ENCODE measurements at places on chromosomes 6 and 20.

- no peak for DNase-seq
Measured at GRCh38 chr20:48921883-48922820, 641 bp downstream of the ARFGEF2 start.

- no peak for DNase-seq
Measured at GRCh38 chr6:70292193-70292592, 10.7 kb downstream of the COL9A1 start.

DNA sequence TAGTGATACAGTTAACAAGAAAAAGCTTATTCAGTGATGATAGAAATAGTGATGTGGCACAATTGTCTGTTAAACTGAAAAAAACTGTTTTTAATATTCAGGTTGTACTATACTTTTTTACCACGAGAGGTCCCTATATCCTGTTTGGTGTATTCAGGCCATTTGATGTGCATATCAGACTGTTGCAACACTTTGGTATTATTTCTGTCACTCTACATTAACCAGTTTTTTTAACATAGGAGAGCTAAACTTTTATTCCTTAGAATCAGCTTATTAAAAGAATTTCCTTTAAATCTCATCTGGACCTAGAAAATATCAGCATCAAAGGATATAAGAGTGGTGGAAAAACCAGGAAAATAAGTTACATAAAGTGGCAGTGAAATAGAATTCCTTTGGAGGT lies 36.8 kb downstream of the TSPYL4 start:
- DNase-seq, result peak; percentile 72

- peak; percentile 17 for DNase-seq
Measured at GRCh38 chr6:39051399-39052122, 3.0 kb downstream of the GLP1R start.

- no peak for DNase-seq
Measured at GRCh38 chr6:96943555-96944215, 19.2 kb downstream of the KLHL32 start.

GRCh38 chr6:36122495-36123269 lies 7.6 kb upstream of the MAPK13 start:
- DNase-seq, result no peak

- DNase-seq, result no peak
Measured at GRCh38 chr20:20849161-20849560, 136.7 kb upstream of the RALGAPA2 start.

- DNase-seq, result no peak
Measured at GRCh38 chr6:130906736-130907381, 79.7 kb downstream of the SMLR1 start.

DNA sequence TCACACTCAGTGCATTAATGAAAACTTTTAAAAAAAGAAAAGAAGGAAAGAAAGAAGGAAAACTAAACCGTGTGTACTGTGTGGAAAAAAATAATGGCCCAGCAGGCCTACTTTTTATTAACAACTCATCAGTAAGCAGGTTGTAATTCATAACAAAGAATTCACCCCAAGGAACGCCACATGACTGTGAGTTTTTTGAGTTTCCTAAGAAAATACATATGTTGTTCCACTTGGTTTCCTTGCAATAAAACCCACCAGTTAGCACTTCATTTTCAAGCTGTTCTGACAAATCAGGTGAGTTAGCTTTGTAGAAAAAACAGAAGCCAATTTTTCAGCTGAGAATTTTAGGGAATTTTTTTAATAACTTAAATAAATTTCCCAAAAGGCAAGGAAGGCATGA lies 259.3 kb upstream of the TBX18 start:
- no peak for DNase-seq

DNA sequence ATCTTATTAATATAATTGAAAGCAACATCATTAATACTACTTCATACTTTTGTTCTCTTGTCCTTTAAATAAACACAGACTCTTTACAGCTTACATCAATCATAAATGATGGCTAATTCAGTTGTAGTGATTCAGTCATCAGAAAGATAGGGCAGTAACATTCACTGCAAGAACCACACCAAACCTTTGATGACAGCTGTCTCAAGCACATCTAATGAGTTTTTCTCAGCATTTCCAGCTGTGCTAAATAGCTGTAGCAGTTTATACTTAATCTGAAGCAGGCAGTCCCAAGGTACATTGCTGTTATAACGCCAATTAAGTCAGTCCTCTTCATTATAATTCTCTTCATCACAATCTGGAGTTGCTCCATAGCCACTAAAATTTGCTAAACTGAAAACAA lies 45.7 kb downstream of the PREP start:
- no peak for DNase-seq

DNA sequence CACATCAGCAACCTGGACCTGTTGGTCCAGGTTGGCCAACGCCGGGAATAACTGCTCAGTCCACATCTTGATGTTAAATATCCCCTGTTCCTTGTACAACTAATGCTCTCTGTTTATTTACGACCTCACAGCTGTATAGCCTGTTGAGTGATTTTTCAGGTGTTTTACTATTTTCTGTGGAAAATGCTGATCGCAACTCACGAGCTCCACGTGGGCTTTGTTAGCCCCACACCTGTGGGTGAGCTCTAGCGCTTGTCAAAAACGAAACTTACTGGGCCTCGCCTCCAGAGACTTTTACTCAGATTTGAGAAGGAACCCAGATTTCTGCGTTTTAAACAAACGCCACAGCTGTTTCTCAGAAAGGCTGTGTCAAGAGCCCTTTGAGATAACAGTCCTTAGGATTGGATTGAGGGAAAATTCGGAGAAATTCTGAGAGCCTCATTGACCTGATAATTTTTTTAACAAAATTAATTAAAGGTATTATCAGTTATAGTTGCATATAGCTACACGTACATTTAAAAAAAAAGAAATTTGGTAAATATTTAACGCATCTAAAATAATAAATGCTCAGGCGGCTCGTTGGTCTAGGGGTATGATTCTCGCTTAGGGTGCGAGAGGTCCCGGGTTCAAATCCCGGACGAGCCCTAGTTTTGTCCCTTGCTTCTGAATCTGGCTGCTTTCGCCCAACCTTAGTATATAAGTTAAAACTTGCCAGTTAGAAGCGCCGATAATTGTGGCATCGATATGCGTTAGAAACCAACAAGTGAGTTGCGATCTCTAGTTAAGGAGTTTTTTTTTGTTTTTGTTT lies 16.7 kb downstream of the HMGN4 start:
- DNase-seq, result no peak

- no peak for DNase-seq
Measured at GRCh38 chr6:116200619-116201249, 53.1 kb downstream of the TSPYL4 start.

- DNase-seq, result no peak
Measured at GRCh38 chr6:155850408-155850841, 394.8 kb upstream of the NOX3 start.

DNA sequence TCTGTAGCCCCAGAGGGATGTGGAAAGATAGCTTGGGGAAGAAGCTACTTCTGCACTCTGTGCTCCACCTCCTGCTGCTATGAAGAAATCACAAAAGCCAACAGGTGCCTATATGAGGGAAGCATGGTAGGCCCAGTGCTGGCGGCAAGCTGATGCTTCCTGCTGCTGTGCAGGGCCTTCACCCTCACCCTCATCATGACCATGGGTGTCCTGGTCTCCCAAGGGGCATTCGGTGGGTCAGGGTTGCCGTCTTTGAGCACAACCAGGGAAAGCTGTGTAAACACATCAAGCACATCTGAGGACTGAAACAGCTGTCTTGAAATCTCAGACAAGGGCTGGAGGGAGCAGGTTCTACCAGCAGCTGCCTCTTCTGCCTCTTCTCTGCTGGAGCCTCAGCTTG lies 184.0 kb downstream of the FNDC1 start:
- DNase-seq, result no peak

- DNase-seq, result no peak
Measured at GRCh38 chr20:12528104-12528503, 480.7 kb upstream of the SPTLC3 start.

GRCh38 chr6:98747273-98747672 lies 87.1 kb upstream of the POU3F2 start:
- no peak for DNase-seq

GRCh38 chr6:17503051-17503450 lies 97.1 kb upstream of the FAM8A1 start:
- DNase-seq, result no peak

GRCh38 chr6:1035401-1035800 lies 276.5 kb upstream of the FOXQ1 start:
- no peak for DNase-seq

DNA sequence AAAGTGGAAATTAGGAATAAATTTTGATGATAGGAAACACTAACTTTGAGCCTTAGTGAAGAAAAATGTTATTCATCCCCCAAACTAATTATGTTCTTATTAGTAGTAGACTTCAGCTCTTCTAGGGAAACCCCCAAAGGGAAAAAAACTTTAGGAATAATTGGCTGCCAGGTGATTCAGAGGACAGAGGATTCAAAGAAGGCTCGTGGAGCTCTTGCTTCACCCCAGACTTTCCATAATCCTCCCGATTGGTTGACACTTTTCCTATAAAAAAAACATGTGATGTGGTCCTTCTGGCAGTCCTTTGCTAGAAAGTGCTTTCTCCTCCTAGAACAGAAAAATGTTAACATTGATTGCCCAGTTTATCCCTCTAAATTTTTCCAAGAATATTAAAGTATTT lies 5.6 kb upstream of the CCDC170 start:
- DNase-seq, result no peak

DNA sequence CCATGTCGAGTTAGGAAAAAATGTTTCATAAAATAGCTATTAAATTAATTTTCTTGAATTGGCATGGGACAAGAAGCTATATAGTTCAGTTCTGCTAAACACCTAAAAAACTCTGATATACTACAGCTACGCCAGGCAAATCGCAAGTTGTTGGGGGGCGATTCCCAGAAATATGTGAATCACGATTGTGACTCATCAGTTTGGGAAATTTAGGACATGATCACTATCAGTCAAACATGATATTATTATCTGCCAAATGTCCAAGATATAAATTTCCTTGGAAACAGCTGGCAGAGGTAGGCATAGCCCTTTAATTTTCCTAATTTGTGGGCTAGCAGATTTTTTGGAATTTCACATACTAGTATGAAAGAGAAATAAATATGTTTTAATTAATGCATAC lies 123.6 kb downstream of the ATXN1 start:
- DNase-seq, result no peak

DNA sequence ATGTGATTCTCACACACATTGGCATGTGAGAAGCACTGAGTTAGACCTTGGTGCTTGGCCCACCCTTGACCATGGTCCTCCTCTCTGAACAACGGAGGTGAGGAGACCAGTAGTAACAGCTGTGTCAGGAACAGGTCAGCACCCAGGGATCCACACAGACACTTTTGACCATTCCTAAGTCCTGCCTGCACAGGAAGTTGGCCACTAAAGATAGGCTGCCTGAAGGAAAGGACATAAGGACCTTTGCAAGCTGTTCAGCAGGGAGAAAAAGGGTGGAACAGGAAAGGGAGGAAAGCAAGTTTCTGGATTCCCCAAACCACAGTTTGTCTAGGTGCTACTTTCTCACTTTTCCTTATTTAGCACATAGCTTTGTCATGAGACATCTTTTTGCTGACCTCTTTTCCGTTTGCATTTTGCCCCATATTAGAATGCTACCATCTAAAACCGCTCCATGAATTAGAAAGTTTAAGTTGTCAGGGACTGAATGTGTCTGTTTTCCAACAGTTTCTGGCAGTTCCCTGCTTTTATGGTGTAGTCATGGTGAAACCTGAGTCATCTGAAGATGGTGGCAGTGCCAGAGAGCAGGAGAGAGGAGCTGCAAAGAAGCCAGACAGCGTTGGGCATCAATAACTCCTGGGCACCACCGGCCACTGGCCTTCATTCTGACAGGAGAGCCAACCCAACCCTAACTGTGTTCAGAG lies 1.1 kb upstream of the CD109 start:
- DNase-seq, result no peak

DNA sequence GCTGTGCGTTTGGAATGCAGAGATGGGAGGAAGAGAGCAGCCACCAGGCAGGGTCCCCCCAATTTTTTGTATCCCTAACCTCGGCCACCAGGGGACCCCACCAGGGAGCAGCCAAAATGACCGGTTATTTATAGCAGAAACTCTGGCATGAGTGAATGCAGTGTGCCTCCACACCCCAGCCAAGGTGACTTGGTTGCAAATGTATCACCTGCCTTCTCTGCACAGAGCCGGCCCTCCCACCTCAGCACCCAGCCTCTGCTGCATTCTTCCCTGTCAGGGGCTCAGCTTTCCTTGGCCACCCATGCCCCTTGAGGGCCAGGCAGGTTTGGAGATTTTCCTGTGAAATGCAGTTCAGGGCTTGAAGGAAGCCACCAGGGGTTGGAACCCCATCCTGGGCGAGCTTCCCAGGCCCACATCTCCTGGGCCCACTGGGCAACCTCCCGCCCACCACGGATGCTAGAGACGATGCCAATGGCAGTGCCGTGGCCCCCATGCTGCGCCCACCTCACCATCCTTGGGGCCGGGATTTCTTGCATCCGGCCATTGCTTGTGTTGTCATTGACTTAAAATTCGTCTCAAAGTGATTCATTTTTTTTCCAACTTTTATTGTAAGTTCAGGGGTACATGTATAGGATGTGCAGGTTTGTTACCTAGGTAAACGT lies 291.6 kb downstream of the TAF4 start:
- DNase-seq, result no peak

DNA sequence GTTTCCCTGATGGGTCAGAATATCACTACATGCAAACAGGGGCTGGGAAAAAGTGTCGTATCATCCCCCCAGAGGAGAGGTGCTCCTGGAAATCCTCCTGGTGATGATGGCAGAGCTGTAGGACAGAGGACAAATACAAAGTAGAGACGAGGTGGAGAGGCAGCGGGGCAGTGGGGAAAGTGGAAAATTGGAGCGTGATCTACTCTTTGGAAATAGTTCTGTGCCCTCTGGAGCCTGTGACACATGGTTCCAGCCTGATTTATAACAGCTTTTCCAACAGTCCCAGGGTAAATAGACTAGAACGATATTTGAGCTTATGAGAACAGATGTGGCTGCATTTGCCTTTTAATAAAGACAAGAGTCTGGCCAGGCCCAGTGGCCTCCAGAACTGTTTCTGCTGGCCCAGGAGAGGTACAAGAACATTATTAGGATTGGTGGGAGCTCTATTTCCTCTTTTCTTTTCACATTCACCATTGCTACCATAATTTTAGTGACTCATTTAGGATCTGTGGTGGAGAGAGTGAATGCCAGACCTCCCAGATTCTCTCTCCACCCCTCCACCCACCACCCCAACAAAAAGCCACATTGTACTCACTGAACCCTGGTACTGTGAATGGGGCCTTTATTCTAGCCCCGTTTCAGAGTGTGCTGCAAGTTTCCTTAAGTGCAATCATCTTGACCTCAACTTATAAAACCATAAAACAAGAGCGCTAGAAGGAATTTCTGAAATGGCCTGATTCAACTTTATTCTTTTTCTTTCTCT lies 78.3 kb downstream of the BTBD3 start:
- no peak for DNase-seq

- DNase-seq, result no peak
Measured at GRCh38 chr6:157312757-157313156, 10.6 kb downstream of the TMEM242 start.

- DNase-seq, result no peak
Measured at GRCh38 chr20:8388141-8388540, 256.1 kb downstream of the PLCB1 start.

Measured in NCI-H2029 (cell line).